ENCODE measurements at places on chromosomes 12 and 14.

DNA sequence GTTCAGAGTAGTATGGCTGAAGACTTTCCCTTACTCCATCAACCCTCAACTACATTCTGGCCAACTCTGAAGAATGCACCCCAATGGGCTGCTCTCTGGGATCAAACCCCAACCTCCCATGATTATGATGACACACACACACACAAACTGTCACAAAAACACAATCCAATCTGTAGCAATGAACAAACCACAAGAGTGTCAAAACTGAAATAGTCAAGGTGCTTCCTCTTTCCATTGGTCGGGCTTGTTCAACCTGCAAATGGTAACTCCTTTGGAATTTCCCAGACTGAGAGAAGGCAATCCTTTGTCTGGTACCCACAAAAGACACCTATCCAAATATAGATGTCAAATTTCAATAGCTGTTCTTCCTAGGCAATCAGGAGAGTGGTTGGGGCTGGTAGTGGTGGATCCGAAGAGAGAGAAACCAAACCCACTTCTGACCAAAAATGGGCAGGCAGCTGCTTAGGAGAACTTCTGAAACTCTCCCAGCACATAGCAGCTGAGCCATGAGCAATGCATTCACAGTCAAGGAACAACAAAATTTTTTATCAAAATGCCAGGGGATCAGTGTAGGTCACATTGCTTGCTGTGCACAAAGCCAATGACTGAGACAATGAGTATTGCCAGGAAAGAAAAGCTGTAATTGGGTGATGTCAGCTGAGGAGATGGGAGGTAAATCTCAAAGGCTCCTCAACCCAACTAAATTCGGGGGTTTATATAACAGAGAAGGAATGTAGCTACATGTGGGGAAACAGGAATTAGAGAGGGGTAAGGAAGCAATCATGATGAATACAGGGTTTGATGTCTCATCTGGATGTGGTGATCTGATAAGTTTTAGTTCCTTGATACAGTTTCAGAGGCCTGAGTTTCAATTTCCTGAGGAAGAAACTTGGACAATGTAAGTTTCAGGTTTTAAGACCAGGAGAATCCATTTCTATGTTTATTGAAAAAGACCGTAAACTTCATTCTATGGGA is 191.4 kb downstream of the KITLG start:
- DNase-seq = no peak

DNA sequence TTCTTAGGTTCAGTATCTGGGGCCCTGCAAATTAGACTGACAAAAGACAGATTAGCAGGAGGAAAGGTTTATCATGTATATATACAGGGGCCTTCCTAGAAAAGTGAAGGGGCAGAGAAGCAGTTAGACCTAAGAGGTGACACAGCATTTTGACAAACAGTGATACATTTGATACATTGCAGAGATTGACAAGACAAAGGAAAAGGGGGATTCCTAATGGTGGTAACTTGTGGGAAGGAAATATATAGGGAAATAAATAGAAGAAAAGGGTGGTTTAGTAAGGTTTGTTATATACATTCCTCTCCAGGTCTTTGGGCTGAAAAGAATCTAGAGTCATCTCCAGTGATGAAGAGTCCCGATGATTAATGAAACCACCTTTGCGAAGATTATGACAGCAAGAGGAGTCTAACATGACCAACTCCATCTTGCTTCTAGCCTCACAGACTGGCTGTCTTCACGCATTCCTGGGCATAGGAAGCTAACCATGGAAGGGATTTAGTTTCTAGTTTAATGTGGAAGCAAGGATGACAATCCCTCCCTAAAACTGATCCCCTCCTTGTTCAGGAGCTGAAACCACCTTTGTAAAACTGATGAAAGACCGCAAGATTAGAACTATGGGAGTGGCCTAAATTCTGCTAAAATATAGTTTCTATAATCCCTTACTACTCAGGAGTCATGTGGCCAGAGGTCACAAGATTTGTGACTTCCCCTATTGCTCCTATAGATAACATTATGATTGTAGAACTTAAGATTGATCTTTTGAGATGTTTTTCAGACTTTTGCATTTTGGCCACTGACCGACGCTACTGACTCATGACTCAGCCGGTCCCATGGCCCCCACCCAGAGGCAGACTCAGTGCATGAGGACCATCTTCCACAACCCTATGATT is 31.1 kb upstream of the CPM start:
- no peak for DNase-seq

DNA sequence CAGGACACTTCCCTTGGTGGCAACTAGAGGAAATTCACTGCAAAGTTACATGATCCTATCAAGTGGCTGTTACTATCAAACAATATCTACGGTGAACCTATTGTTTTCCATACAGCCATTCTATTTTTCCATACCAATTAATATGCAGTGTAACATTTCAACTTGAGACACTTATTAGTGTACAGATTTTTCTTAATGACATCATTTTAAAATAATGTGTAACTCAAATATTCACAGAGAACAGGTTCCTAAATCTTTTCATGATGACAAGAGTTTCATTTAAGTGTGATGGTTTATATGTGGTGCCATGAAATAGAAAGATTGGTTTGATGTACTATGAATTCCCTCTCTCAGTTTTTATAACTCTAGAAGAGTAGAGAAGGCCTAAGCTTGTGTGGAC is 291.2 kb upstream of the SOX5 start:
- DNase-seq = no peak

GRCh38 chr12:50187084-50187900 is 20.1 kb upstream of the CERS5 start:
- DNase-seq = peak; percentile 69

- DNase-seq = no peak
Observed at GRCh38 chr12:109126784-109127183, 10.4 kb downstream of the ACACB start.

GRCh38 chr12:91729543-91729942 is 416.1 kb downstream of the BTG1 start:
- no peak for DNase-seq

GRCh38 chr12:110846615-110847566 is at the start of gene CCDC63:
TSS of gene CCDC63 (plus strand) at chr12:110846987. CDS start at chr12:110852955, 5,968 bp downstream.
- peak; percentile 52 for DNase-seq

DNA sequence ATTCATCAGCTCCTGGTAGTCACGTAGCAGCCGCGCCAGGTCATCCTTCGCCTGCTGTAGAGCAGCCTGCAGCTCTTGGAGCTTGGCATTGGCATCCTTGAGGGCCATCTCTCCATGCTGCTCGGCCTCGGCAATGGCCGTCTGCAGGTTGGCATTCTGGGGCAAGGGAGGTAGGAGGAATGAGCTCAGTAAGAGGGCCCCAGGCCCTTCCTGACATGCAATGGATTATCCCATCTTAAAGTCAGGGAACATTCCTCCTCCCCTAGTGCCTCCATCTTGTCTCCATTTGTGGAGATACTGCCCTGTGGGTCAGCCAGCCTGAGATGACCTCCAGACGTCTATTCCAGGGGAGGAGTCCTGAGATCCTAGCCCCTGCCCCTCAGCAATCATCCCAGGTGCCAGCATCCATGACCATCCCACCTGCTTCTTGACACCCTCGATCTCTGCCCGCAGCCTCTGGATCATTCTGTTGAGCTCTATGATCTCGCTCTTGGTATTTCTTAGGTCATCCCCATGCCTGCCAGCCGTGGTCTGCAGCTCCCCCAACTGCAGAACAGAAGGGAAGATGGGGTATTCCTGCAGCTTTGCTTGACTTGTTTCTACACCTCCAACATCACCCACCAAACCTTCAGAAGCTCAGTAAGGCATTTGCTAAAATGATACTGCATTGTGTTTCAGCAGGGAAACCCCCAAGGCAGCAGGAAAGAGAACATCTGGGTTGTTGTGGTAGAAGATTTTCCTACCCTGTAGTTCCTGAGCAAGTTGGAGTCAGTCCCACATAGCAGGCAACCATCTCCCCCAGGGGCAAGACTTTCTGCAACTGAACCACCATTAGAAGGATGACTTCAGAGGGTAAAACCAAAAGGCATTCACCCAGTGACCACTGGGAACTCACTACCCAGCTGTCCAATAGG is 4.4 kb downstream of the KRT3 start:
- DNase-seq = no peak
